SW480 (cell line): ENCODE measurements at places on chromosomes 5 and 9.

GRCh38 chr5:6430418-6431028 lies 18.1 kb upstream of the UBE2QL1 start:
- DNase-seq, result no peak

DNA sequence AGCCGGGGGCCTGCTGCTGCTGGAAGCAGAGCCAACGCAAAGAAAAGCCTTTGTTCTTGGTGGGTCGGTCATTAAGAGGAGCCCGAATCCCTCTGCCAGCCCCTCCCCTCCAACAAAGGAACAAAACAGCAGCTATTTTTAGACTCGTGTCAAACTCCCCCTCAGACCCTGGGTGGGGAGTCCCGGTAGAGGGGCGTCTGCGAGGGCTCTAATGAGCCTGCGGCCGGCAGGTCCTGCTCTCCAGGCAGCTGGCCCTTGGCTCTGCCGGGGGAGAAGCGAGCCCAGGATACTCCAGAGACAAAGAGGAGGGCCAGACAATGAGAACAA lies 114.0 kb downstream of the LHX2 start:
- DNase-seq, result no peak

DNA sequence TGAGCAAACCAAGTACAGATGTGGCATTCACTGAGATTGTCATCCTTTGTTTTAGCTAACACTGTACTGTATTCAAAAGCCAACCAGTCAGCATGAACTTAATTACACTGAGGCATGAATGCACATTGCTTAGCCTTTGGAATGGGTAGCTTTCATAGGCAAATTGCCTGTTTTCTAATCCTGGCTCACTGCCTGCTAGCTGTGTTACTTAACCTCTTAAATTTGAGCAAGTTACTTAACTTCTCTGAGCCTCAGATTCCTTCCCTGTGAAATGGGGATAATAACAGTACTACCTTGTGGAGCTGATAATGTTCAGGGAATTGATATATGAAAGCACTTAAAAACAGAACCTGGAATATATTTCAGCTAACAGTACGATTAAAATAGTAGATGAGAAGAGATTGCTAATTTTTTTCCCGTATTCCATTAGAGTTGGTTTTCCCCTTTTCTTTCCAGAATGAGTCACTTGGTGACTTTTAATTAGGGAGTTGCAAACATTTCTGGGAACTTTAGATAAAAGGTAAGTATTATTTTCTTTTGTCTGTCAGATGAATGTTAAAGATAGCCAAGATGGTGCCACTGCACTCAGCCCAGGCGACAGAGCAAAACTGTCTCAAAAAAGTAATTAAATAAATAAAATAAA lies 43.9 kb downstream of the ARRDC3 start:
- no peak for DNase-seq

- no peak for DNase-seq
Measured at GRCh38 chr9:136399176-136400037, 563 bp downstream of the SNAPC4 start.

DNA sequence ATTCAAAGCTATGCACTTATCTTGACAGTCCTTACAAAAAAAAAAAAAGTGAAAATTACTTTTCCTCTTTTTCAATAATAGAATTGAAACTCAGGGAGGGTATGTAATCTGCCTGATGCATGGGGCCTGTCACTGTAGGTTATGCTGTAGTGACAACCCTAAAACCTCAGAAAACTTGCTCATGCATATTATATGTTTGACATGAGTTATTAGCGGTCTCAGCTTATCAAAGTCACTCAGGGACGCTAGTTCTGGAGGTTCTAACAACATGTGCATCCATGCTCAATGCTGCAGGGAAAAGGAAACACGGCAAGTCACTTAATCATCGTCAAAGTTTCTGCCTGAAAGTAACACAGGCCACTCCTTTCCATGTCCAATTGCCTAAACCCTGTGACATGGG lies 78.4 kb upstream of the TMEM252 start:
- no peak for DNase-seq

DNA sequence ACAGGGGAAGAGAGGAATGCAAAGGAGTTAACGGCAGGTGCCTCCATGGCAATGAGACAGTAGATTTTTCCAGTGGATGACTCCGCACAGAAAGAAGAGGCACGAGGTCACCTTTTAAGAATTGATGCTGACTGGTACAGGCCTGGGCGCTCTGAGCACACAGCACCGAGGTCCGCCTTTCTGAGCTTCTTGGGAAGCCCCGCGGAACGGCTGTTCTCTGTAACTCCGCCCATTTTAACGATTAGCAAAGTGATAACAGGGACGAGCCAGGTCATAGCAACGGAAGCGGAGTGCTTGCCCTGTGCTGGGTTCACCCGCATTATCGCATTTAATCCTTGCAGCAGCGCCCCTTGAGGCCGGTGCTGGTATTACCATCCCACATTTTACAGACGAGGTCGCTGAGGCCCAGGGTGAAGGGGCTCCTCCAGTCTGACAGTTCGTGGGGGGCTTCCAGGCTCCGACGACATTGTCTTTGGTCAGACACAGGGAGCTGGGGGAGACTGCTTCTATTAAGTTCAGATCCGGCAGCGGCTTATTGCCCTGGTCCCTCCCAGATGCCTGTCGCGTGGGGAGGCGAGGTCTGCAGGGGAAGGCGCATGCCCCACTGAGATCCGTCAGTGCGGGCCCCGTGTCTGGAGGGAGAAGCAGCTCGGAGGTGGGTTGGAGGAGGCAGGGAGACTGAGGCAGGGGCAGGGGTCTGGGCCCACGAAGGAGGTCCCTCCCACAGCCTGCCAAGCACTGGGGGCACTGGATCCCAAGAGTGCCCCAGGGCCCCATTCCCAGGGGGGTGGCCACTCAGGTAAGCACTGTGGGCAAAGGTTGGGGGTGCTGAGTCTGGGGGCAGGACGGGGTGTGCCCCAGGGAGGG lies 22.3 kb upstream of the HMCN2 start:
- peak; percentile 64 for DNase-seq

- no peak for DNase-seq
Measured at GRCh38 chr5:158819095-158819494, 280.6 kb downstream of the EBF1 start.

DNA sequence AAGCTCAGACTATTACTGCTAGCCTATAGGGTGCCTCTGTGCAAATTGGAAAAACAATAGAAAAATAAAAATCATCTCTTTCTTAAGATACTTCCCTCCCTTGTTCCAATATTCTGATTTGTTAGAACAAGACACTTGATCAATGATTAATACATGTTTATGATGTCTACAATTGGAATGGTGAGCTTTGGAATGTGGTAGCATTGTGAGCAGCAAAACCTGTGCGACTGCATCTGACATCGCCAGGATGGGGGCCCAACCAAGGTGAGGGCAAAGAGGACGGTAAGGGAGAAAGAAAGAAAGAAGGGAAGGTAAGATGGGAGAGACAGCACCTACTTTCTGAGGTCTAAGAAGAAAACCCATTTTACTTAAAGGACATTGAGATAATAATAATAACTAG lies 183.0 kb upstream of the TRIM32 start:
- no peak for DNase-seq

- DNase-seq, result no peak
Measured at GRCh38 chr9:103889989-103890388, 204.1 kb upstream of the SMC2 start.

DNA sequence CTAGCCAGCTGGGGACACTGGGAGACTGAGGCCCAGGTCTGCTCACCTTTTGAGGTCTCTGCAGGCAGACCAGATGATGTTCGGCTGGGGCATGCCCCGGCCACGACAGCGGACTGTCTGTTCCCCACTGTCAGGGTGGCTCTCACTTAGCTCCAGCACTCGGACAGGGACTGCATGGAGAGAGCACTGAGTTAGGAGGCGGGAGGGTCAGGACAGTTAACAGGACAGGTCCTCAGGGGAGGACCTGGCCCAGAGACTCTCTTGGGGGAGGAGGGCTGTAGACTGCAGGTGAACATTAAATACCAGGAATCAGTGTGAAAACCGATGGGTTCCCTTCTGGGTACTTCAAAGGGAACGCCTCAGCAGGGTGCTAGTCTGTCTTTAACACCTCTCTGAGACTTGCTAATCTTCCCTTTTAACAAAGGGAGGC lies 25.1 kb downstream of the PDGFRB start:
- DNase-seq, result no peak

DNA sequence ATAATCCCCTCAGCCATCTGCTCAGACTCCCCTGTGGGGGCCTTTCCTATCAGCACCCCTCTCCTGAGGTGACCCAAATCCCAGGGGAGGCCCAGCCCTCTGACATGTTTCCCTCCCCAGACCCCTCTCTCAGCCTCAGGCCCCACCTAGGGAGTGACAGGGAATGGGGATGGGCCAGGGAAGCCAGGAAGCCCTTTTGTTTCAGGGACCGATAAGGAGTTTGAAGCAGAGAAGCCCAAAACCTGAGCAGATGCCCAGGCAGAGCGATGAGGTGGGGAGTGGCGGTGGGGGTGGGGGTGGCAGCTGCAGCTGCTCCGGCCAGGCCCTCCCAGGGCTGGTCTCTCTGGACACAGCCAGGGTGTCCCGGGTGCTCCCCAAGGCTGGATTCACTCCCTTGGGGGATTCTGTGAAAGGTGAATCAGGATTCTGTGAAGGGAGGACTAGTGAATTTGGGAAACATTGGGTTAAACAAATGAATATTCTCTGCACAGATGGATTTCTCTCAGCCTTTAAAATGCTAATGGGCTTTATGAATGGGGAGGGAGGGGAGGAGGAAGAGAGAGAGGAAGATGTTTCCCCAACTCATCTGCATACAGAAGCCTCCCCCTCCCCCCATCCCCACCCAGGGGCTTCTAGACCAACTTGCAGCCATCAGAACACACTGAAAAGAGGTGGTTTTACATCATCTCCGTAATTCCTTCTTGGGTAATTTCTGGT lies 17.4 kb downstream of the AKNA start:
- no peak for DNase-seq

GRCh38 chr5:99587983-99588382 lies 659.2 kb upstream of the CHD1 start:
- no peak for DNase-seq

GRCh38 chr5:139399501-139400121 lies 4.3 kb downstream of the SPATA24 start:
- DNase-seq, result no peak

DNA sequence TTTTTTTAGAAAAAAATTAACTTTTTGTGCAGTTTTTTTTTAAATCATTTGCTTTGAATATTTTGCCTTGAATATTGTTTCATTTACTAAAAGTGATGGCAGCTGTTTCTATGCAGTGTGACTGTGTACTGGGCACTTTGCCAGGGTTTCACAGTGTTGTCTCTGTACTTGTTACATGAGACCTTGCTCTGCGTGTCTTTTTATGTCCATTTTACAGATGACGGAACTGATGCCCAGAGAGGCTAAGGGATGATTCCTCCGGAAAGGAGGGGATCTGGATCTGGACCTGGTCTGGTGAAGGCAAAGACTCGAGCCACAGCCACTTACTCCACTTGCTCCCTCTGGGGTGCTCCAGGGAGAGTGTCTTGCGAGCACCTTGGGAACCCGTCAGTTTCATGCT lies 124.8 kb upstream of the PTCH1 start:
- DNase-seq, result no peak

DNA sequence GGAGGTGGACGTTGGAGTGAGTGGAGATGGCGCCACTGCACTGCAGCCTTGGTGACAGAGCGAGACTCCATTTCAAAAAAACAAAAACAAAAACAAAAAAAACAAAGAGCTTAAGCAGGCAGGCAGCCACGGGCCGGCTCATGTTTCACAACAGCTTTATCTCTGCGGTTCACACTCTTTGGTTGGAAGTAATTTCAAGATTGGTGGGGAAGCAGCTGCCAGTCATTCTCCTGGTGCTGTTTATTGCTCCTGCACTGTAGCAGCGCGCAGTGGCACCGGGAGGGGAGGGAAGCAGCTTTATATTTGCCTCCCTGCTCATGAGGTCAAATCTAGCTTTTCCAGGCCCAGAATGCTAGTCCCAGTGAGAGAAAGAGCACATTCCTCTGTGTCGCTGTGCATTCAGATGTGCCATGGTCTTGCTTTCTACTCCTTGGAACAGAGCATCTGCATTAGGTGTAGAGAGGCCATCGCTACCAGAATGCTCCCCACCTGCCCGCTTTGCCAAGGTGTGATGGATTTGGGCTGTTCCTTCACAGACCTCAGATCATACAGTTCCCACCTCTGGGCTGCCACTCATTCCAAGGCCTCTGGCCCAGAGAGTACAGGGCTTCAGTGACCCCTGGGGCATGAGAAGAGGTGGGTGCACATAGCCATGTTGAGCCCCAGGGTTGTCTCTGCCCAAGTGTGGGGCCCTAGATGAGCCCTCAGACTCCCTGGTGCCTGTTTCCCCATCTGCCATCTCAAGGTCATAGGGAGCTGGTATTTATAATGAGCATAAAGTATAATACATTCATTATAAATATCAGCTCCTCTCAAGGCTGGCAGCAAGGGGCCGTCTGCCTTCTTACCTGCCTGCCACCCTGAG lies 270.4 kb downstream of the MED10 start:
- DNase-seq, result no peak

GRCh38 chr5:142530904-142531303 lies 155.0 kb downstream of the FGF1 start:
- no peak for DNase-seq

- peak; percentile 9 for DNase-seq
Measured at GRCh38 chr5:7488734-7489133, 92.8 kb downstream of the ADCY2 start.

DNA sequence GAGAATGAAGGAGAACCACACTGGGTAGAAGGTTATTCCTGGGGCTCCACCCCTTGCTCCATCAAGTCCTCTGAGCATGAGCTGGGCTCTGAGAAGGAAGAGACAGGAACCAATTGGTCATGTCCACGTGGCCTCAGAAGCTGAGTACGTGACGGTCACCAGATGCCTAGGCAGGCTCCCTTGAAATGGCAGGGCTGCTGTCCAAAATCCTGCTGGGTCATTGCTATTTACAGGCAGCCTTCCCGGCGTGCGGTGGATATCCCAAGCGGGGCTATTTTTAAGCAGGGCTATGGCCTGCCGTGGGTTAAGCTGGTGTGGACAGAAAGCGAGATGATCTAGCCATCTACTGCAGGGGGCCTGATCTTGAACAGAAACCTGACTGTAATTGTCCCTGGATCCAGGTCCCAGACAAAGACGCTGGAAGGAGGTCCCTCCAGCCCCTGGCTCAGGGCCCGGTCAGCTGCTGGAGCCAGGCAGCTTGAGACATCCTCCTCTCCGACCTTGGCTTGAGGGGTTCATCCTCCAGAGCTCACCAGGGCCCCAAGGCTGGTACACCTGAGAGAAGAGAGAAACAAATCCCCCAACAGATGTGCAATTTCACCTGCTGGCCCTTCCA lies 550 bp upstream of the CKMT2 start:
- DNase-seq, result no peak
